Upper lobe of left lung (tissue), 6 donors: ENCODE measurements at places on chromosomes 7 and 10. TPM values are rescaled to one million over a fixed set of nuclear protein-coding genes. Genes with fewer than 3 reads are reported as not detected.

- H3K4me1 ChIP-seq, result no peaks in the 10 kb centered on the region
- no peaks in the 10 kb centered on the region for H3K27me3 ChIP-seq
- no peak overlapping the region for H3K4me3 ChIP-seq
- H3K36me3 ChIP-seq, result no peaks in the 10 kb centered on the region
Observed at GRCh38 chr10:125538947-125539731, 143.8 kb downstream of the TEX36 start.

GRCh38 chr10:30832749-30833627 is 198.7 kb downstream of the ZNF438 start:
- H3K27ac ChIP-seq, result no peak overlapping the region
- H3K4me1 ChIP-seq, result no peaks in the 10 kb centered on the region
- DNase-seq, result no peak
- H3K27me3 ChIP-seq, result no peaks in the 10 kb centered on the region
- H3K36me3 ChIP-seq, result no peaks in the 10 kb centered on the region

DNA sequence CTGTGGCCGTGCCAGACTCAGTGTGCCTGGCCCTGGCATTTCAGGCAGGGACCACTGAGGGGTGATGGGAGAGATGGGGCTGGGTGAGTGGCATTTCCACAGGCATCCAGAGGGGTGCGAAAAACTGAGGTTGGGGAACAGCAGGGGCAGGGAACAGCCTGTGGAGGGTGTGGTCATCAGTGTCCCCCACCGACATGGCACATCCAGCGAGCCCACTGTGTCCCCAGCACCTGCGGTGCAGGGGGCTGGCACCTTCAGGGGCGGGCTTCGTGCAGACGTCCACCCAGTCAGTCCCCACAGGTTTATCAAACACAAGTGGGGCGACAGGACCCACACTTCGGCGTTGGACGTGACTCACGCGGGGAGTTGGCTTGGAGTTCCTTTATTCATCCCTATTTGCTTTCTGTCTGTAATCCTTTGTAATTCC is 14.8 kb downstream of the CUX1 start:
- no peaks in the 10 kb centered on the region for H3K4me1 ChIP-seq
- no peak for DNase-seq
- no peak overlapping the region for H3K4me3 ChIP-seq
- H3K27ac ChIP-seq, result no peak overlapping the region

DNA sequence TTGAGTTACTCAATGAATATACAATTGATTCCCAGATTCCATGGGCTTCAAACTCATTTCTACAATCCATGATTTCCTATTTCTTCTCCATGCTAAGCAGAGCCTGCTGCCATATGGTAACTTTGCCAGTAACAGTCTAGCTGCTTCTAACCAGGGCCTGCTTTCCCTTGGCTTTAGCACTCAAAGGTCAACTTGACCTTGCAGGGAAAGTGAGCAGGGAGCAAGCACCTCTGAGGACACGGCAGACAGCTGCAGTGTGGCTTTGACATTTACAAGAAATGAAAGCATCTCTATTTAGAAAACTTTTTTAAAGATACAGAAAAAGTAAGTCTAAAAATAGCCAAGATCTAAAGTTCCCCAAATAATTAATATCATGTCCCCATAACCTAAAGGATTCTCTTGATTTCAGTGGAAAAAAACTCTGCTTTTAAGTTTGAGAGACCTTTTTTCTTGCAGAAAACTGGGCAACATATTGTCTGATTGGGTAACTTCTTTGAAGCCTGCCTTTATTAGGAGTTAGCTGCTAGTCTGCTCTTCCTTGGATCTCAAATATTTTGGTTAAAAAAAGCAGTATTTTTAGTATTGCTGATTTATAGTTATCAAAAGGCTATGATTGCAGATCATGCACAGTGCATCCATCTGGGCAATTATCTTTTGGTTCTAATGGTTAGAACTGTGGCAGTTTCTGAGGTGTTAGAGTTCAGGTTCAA is 257.9 kb downstream of the AHR start:
- no peaks in the 10 kb centered on the region for H3K36me3 ChIP-seq
- H3K4me3 ChIP-seq, result peak overlapping the region; percentile 38
- no peaks in the 10 kb centered on the region for H3K27me3 ChIP-seq
- H3K4me1 ChIP-seq, result peaks cover 23% of the 10 kb centered on the region
- no peak for DNase-seq

- H3K27ac ChIP-seq, result no peak overlapping the region
- no peaks in the 10 kb centered on the region for H3K27me3 ChIP-seq
Observed at GRCh38 chr7:44277851-44278250, 47.5 kb downstream of the CAMK2B start.

- DNase-seq, result no peak
- H3K27ac ChIP-seq, result no peak overlapping the region
- H3K36me3 ChIP-seq, result no peaks in the 10 kb centered on the region
- no peaks in the 10 kb centered on the region for H3K27me3 ChIP-seq
Observed at GRCh38 chr10:21097926-21098355, 200.8 kb upstream of the NEBL start.

- no peak for DNase-seq
- peaks cover 73% of the 10 kb centered on the region for H3K4me1 ChIP-seq
- H3K36me3 ChIP-seq, result peaks cover 34% of the 10 kb centered on the region
Observed at GRCh38 chr7:30918676-30919075, 7.0 kb downstream of the AQP1 start.

DNA sequence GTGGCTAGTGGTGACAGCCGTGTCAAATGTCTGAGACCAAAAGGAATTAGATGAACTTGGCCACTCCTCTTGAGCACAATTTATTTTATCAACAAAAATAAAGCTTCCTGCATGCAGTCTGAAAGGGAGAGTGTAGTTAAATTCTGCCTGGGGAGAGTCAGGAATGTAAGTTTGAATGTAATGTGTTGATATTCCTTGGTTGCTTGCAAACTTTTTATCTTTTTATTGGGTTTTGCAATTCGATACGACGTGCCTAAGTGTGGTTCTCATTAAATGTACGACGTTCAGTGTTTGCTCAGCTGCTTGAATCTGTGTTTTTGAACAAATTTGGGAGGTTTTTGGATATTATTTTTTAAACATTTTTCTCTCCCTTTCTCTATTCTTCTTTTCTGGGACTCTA is 839.9 kb downstream of the CCSER2 start:
- H3K27me3 ChIP-seq, result no peaks in the 10 kb centered on the region
- H3K4me1 ChIP-seq, result peaks cover 3% of the 10 kb centered on the region
- H3K36me3 ChIP-seq, result no peaks in the 10 kb centered on the region
- H3K27ac ChIP-seq, result no peak overlapping the region

GRCh38 chr10:121322046-121322445 is 276.2 kb downstream of the FGFR2 start:
- H3K27me3 ChIP-seq, result no peaks in the 10 kb centered on the region
- no peak overlapping the region for H3K4me3 ChIP-seq
- peaks cover 4% of the 10 kb centered on the region for H3K4me1 ChIP-seq
- H3K27ac ChIP-seq, result no peak overlapping the region
- no peak for DNase-seq
- H3K36me3 ChIP-seq, result no peaks in the 10 kb centered on the region

- H3K27ac ChIP-seq, result no peak overlapping the region
- peaks cover 12% of the 10 kb centered on the region for H3K4me1 ChIP-seq
- H3K36me3 ChIP-seq, result peaks cover 5% of the 10 kb centered on the region
Observed at GRCh38 chr7:130971297-130971696, 237.3 kb upstream of the KLF14 start.

GRCh38 chr7:40538281-40538680 is 403.5 kb downstream of the SUGCT start:
- H3K27me3 ChIP-seq, result no peaks in the 10 kb centered on the region
- no peak overlapping the region for H3K27ac ChIP-seq
- H3K36me3 ChIP-seq, result no peaks in the 10 kb centered on the region
- H3K4me3 ChIP-seq, result no peak overlapping the region
- DNase-seq, result no peak

- H3K4me3 ChIP-seq, result no peak overlapping the region
- no peak for DNase-seq
- no peak overlapping the region for H3K27ac ChIP-seq
- peaks cover 14% of the 10 kb centered on the region for H3K4me1 ChIP-seq
- no peaks in the 10 kb centered on the region for H3K36me3 ChIP-seq
- no peaks in the 10 kb centered on the region for H3K27me3 ChIP-seq
Observed at GRCh38 chr10:71864911-71865361, 13.9 kb upstream of the PSAP start.

The ITPRID1 gene
- total RNA-seq, result 0.10 TPM

The AASS gene
- 122 TPM for total RNA-seq

The PRPS1L1 gene
- not detected for total RNA-seq

The MOGAT3 gene
- total RNA-seq, result not detected
